CD4-positive, CD25-positive, alpha-beta regulatory T cell (primary cell): ENCODE measurements at places on chromosomes 2 and 18. TPM values are rescaled to one million over a fixed set of nuclear protein-coding genes. Genes with fewer than 3 reads are reported as not detected.
A peak's percentile ranks its signal among the peaks of the same experiment; 100 is the strongest.

DNA sequence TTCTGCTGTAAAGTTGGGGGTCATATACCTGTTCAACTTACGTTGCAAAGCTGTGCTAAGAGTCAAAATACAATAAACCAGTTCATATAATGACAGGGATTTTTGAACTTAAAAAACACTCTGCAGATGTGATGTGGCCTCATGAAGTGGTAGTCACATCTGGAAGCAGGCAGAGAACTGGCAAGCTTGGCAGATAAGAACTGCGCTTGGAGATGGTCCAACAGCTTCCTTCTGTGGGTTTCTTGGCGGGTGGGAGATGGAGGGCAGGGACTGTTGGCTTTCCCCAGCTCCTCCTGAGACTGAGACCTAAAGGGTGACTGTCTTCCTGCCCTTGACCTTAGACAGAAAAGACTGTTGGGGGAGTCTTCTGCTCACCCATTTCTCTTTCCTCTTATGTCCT is 140.4 kb downstream of the CTIF start:
- H3K27ac ChIP-seq, result no peak overlapping the region
- H3K4me1 ChIP-seq, result peaks cover 4% of the 10 kb centered on the region
- DNase-seq, result no peak
- H3K36me3 ChIP-seq, result no peaks in the 10 kb centered on the region
- no peak overlapping the region for H3K4me3 ChIP-seq
- H3K27me3 ChIP-seq, result no peaks in the 10 kb centered on the region

- peaks cover 3% of the 10 kb centered on the region for H3K27me3 ChIP-seq
- H3K4me3 ChIP-seq, result no peak overlapping the region
- H3K4me1 ChIP-seq, result no peaks in the 10 kb centered on the region
- DNase-seq, result no peak
- H3K27ac ChIP-seq, result no peak overlapping the region
Measured at GRCh38 chr18:2138552-2138951, 432.8 kb downstream of the METTL4 start.

- peaks cover 7% of the 10 kb centered on the region for H3K36me3 ChIP-seq
- peaks cover 36% of the 10 kb centered on the region for H3K4me1 ChIP-seq
Measured at GRCh38 chr2:42359304-42359964, 1.6 kb downstream of the COX7A2L start.

GRCh38 chr2:104434318-104434792 is 419.6 kb upstream of the POU3F3 start:
- H3K4me1 ChIP-seq, result no peaks in the 10 kb centered on the region
- H3K4me3 ChIP-seq, result peak overlapping the region; percentile 16
- H3K27me3 ChIP-seq, result no peaks in the 10 kb centered on the region
- H3K36me3 ChIP-seq, result no peaks in the 10 kb centered on the region
- DNase-seq, result peak; percentile 4

DNA sequence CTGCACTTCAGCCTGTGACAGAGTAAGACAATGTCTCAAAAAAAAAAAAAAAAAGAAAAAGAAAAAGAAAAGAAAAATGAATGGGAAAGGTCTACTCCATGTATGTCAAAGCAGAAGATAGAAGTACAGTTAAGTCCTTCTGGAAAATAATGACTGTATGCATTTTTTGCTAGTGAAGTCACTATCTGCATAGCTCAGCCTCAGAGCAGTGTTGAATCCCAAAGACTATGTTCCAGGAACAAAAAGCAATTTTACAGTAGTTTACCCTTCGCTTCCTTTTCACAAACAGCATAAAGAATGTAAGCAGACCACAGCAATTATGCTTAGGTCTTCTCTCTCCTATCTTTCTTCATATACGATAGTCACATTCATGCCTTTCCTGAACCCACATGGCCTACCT is 497.4 kb downstream of the CMPK2 start:
- H3K27me3 ChIP-seq, result no peaks in the 10 kb centered on the region
- no peak for DNase-seq
- H3K4me3 ChIP-seq, result no peak overlapping the region

The HOXD8 gene
- total RNA-seq, result not detected

The USP37 gene
- 30.7 TPM for total RNA-seq

The SLC39A6 gene
- total RNA-seq, result 13.7 TPM
